ENCODE measurements at places on chromosomes 2 and 18.

DNA sequence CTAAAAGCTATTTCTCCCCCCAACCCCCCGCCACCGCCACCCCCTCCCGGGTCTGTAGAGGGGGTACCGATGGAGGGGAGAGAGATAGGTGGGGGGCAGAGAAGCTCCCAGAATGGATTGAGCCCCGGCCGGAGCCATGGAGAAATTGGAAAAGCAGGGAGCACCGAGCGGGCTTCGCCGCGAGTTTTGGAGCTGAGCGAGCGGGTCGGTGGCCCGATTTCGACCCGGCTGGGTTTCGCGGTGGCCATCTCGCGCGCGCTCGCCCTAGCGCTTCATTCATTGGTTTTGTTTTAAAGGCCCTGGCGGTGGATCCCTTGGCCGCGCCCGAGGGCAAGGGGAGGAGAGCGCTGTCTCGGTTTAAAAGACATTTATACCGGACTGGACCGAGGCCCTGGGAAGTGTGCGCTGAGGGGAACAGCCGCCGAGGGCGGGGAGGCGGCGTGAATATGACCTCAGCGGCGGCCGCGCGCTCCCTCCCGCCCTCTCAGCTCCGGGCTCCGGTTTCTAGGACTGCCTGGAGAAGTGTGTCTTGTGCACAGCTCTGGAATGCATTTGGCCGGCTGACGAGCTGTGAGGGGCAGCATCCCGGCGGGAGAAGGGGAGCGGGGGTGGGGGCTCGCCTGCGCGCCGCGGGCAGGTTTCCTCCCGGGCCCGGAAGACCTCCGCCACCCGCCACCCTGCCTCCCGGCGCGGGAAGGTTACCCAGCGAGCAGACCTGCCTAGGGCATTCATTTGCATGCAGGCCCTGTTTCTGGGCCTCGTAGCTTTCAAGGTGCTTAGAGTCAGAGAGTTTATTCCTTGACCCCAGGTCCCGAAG lies 1.7 kb upstream of the SMAD7 start:
- DNase-seq, result peak; percentile 42

GRCh38 chr2:167986223-167986622 lies 261.2 kb downstream of the STK39 start:
- no peak for DNase-seq

DNA sequence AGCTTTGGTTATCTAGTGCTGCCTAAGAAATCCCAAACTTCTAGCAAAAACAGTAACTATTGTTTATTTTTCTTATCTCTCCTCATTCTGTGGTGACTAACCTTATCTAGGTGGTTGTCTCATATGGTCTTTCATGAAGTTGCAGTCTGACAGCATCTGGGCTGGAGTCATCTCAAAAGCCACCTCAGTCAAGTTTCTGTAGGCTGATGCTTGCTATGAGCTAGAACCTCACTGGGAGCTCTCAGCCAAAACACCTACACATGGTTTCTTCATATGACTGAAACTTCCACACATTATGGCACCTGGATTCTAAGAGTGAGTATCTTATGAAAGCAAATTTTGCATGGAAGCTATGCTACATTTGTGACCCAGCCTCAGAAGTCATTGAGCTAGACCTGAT lies 596.4 kb upstream of the VRK2 start:
- no peak for DNase-seq

GRCh38 chr2:42345986-42346385 lies 15.0 kb downstream of the COX7A2L start:
- DNase-seq, result no peak

- DNase-seq, result peak; percentile 51
These were observed at the start of gene ESPNL for GRCh38 chr2:238100049-238100820. Gene ESPNL (plus strand): TSS chr2:238100340. CDS start chr2:238100420, 80 bp downstream.

Data from NCI-H510A treated with DMSO at 0.1 percent for 48 hours (cell line).